ENCODE measurements at places on chromosomes 12 and 14. TPM values are rescaled to one million over a fixed set of nuclear protein-coding genes. Genes with fewer than 3 reads are reported as not detected.

SRSF5 gene
- total RNA-seq, result 316 TPM

PLEKHH1 gene
- 6.0 TPM for total RNA-seq

OR4Q2 gene
- total RNA-seq, result not detected

HOXC10 gene
- not detected for total RNA-seq

- H3K27me3 ChIP-seq, result no peaks in the 10 kb centered on the region
- H3K4me3 ChIP-seq, result no peak overlapping the region
- DNase-seq, result no peak
- no peak overlapping the region for H3K27ac ChIP-seq
- peaks cover 3% of the 10 kb centered on the region for H3K36me3 ChIP-seq
Observed at GRCh38 chr14:60169722-60170121, 4.5 kb upstream of the DHRS7 start.

DNA sequence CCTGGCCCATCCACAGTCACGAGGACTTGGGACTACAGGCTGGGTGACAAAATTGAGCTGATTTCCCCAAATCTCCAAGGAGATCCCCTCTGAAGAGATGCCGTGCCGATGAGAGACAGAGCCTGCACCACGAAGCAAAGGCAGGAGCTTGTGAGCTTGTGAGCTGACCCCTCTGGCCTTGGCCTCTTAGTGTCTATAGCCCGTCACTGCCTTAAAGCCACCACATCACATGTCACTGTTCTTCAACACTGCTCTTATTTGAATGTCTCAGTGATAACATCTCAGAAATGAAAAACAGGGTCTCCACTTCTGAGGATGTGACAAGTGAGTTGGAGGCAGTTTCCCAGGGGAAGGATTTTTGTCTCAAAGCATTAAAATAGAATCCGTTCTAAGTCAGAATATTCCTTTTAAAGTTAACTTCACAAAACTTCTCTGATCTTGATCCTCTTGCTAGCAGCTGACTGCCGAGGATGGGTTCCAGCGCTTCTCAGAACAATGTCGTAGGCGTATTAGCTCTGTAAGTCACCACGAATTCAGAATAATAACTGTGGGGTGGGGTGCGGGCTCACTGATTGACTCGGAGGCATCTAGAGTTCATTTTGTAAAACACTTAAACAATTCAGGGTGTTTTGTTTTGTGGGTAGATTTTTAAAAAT is 37.5 kb downstream of the CHST11 start:
- no peak overlapping the region for H3K4me3 ChIP-seq
- no peaks in the 10 kb centered on the region for H3K4me1 ChIP-seq
- DNase-seq, result no peak
- H3K27me3 ChIP-seq, result no peaks in the 10 kb centered on the region
- no peaks in the 10 kb centered on the region for H3K36me3 ChIP-seq
- H3K27ac ChIP-seq, result no peak overlapping the region

- peaks cover 12% of the 10 kb centered on the region for H3K27me3 ChIP-seq
- H3K27ac ChIP-seq, result no peak overlapping the region
- no peak overlapping the region for H3K4me3 ChIP-seq
Observed at GRCh38 chr12:62900686-62901272, 34.2 kb downstream of the PPM1H start.

- no peak overlapping the region for H3K4me3 ChIP-seq
- peaks cover 11% of the 10 kb centered on the region for H3K4me1 ChIP-seq
- no peak overlapping the region for H3K27ac ChIP-seq
- H3K27me3 ChIP-seq, result no peaks in the 10 kb centered on the region
- H3K36me3 ChIP-seq, result no peaks in the 10 kb centered on the region
Observed at GRCh38 chr14:97946240-97946639, 1149.1 kb downstream of the VRK1 start.

GRCh38 chr12:19591951-19592350 is 152.7 kb downstream of the AEBP2 start:
- DNase-seq, result no peak
- no peaks in the 10 kb centered on the region for H3K36me3 ChIP-seq
- no peak overlapping the region for H3K27ac ChIP-seq

- H3K27ac ChIP-seq, result no peak overlapping the region
- H3K4me3 ChIP-seq, result no peak overlapping the region
- no peaks in the 10 kb centered on the region for H3K36me3 ChIP-seq
- no peaks in the 10 kb centered on the region for H3K27me3 ChIP-seq
Observed at GRCh38 chr12:47021298-47021697, 58.1 kb upstream of the PCED1B start.

DNA sequence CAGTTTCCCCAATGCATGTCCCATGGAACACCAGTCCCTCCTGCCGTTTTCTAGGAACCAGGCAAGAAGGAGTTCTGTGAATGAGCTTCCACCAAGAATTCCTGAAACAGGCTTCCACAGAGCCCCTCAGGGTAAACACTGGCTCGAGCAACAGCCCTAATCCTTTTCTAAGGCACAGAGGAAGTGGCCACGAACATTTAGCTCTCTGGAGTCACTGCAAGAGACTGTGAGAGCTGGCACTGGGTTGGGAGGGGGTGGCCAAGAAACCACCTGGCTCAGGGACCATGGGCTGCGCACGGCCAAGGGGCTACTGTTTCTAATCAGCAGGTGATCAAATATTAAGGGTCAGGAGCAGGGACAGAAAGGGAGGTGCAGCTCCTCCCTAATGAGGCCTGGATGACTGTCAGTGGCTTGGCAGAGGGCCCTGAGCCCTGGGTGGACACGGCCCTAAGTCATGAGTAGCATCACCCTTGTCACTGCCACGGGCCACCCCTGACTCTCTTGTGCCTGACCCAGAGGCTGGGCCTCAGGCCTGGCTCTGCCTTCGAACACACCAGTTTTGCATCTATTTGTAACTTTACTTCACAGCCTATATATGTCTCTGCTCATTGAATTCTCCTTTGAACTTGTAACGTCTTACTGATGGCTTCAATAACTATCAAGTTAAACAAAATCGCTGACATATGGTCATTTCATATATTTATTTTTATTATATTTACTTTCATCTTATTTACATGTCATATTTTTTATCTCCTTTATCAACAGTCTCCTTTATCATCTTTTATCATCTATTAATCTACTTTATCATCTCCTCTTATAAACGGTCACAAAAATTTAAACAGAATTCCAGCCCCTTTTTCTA is 154.0 kb downstream of the DICER1 start:
- H3K27me3 ChIP-seq, result peaks cover 35% of the 10 kb centered on the region
- no peak overlapping the region for H3K4me3 ChIP-seq
- H3K36me3 ChIP-seq, result no peaks in the 10 kb centered on the region
- peaks cover 5% of the 10 kb centered on the region for H3K4me1 ChIP-seq
- no peak overlapping the region for H3K27ac ChIP-seq
- no peak for DNase-seq
